Keratinocyte (primary cell): ENCODE measurements at places on chromosomes 1 and 21.

DNA sequence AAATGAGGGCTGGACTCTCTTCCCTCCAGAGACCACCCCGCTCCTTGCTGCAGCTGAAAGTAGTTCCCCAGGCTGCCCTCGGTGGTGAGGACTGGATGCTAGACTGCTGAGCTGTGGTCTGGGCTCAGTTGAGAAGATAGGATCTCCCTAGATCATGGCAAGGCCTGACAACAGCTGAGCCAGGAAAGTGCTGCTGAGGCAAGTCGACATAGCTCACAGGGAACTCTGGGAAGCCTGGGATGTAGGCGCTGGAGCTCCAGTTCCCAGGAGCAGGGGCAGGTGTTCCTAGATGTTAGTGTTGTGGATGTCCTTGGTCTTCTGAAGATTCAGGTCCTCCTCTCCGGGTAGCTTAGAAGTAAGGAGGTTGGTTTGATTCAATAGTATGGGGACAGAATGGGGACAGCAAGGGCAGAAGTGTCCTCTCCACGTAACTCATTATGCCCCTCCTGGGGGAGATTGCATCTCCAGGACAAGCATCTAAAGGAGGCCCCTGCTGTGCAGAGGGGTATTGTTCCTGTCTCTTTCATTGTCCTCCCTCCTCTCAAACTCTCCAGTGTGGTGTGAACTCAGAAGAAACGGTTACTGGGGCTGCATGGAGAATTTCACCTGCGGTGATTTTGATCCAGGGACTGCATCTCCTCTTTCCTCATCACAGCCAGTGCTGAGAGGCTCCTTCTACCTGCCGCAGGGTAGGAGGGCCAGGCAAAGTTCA, 3.7 kb downstream of the CYB561D1 start:
- DNase-seq, result no peak

DNA sequence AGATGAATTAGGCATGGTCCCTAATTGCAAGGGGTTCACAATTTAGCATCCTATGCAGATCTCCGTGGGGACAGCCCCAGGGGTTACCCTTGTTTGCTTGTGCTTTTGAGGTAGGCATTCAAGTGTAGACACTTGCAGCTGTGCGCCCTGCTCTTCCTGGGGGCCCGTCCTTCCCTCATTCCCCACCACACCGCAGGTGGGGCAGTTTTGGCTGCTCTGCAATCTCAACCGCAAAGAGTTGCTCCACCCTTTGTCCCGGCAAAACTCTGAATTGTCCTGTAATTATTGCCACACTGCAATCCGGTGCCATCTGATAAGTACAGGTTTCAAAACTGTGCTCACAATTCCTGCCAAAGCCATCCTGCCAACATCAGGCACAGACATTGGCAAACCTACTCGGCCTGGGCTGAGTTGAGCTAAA, 65.4 kb upstream of the LYST start:
- DNase-seq, result no peak

DNA sequence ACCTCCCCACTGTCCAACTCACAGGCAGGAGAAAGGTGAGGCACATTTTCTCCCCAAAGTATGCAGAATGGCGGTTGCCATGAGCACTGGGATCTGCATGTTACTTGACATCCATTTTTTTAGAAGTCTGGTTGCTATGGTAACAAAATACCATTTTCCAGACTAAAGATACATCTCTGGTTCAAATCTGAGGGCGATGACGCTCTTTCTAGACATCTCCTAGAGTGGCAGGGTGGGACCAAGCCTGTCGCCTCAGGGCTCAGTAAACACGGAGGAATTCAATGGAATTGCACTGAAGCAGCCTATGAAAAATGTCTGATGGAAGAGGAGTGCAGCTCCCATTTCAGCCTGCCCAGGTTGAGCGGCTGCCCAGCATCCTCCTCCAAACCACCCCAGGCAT, 21.5 kb upstream of the FAM43B start:
- DNase-seq, result no peak

DNA sequence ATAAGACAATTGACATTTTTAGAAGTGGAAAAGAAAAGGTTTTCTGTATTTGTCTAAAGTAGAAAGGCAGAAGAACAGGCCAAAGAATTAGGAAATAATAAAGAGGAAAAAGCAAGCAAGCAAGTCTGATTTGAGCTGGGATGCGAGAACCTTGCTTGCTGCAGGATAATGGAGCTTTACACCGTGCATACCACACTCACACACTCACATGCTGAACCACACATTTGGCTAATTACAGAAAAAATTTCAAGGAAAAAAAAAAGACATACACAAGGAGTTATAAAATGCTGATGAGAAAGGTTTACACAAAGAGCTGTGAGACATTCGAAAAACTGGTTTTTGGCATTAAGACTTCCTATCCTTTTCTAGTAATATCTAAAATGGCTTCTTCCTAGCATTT, 593.9 kb downstream of the KIF26B start:
- DNase-seq, result no peak

GRCh38 chr1:96927125-96927524, 205.5 kb downstream of the PTBP2 start:
- DNase-seq, result no peak

- DNase-seq, result peak; percentile 67
Measured at GRCh38 chr1:6016191-6016865, 24.1 kb upstream of the NPHP4 start.

GRCh38 chr1:192756847-192757246, 52.0 kb upstream of the RGS2 start:
- DNase-seq, result no peak
